Upper lobe of left lung (tissue), 6 donors: ENCODE measurements at places on chromosomes 6 and 20.

GRCh38 chr6:139647841-139648240 lies 273.4 kb upstream of the CITED2 start:
- no peak overlapping the region for H3K4me3 ChIP-seq
- H3K36me3 ChIP-seq = no peaks in the 10 kb centered on the region
- DNase-seq = no peak
- no peaks in the 10 kb centered on the region for H3K27me3 ChIP-seq
- no peaks in the 10 kb centered on the region for H3K4me1 ChIP-seq

- no peaks in the 10 kb centered on the region for H3K36me3 ChIP-seq
- H3K27me3 ChIP-seq = no peaks in the 10 kb centered on the region
- H3K4me1 ChIP-seq = no peaks in the 10 kb centered on the region
- H3K27ac ChIP-seq = no peak overlapping the region
Measured at GRCh38 chr20:10369723-10370090, 64.3 kb downstream of the MKKS start.

DNA sequence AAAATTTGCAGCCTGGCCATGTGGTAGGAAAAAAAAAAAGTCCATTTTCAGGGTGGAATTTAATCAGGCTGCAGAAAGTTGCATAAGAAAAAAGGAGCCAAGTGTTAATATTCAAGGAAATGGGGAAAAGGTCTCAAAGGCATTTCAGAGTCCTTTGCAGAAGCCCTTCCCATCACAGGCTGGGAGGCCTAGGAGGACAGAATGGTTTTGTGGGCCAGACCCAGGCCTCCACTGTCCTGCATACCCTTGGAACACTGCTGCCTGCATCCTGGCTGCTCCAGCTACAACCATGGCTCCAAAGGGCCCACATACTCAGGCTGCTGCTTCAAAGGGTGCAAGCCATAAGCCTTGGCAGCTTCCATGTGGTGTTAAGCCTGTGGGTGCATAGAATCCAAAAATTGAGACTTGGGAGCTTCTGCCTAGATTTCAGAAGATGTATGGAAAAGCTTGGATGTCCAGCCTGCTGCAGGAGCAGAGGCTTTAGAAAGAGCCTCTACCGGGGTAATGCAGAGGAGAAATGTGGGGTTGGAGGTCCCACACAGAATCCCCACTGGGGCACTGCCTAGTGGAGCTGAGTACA lies 239.0 kb upstream of the STXBP5 start:
- no peak for DNase-seq
- H3K4me3 ChIP-seq = no peak overlapping the region
- no peaks in the 10 kb centered on the region for H3K4me1 ChIP-seq
- no peak overlapping the region for H3K27ac ChIP-seq

GRCh38 chr6:30510419-30511168 lies 21.3 kb downstream of the HLA-E start:
- H3K4me3 ChIP-seq = no peak overlapping the region
- H3K27me3 ChIP-seq = no peaks in the 10 kb centered on the region
- no peak for DNase-seq
- H3K27ac ChIP-seq = peak overlapping the region; percentile 81

DNA sequence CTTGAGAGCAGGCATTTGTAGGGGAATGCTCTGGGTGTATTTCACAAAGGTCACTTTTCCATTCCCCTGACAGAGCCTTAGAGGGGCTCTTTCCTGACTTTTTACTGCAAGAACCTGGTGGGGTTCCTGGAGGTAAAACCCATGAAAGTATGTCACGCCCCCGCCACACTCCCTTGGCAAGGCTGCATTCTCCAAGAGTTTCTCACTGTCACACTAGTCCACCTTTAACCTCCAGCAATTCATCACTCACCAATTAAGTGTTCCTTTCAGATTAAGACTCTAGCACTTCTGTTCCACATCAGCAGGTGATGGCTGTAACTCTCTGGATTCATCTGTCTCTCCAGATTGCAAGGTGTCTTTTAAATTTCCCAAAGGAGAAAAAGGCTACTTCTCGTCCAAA lies 32.7 kb upstream of the NKX2-4 start:
- no peak overlapping the region for H3K27ac ChIP-seq
- H3K27me3 ChIP-seq = no peaks in the 10 kb centered on the region
- no peaks in the 10 kb centered on the region for H3K36me3 ChIP-seq
- no peaks in the 10 kb centered on the region for H3K4me1 ChIP-seq
- no peak for DNase-seq

DNA sequence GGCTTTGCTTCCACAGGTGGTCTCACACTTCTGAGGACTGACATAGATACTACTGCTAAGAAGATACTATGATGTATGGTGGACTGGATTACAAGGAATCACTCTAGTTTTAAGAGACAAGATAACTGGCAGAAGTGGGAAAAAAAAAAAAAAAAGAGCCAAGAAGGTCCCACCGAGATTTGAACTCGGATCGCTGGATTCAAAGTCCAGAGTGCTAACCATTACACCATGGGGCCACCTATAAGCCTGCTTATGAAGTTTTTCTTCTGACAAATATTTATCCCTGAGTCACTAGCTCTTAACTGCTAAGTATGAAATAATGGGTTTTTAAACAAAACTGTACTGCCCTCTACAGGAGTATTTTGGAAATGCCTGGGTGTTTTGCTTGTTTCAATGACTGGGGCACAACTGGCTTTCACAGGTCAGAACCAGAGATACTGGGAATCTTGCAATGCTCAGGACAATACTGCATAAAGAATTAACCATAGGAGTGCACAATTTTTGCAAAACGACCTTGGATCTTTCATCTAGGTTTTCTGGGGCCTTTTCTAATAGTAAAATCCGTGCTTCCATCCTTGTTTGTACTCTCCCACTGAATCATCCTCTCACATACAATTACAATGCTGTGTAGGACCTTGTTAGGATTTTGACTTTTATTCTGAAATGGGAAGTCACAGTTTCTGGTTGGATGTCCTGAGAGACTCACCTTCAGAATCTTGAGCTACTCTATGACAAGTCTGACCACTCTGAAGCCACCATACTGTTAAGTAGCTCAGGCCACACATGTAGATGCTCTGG lies 116.3 kb downstream of the OR2B2 start:
- no peak overlapping the region for H3K4me3 ChIP-seq
- peaks cover 8% of the 10 kb centered on the region for H3K4me1 ChIP-seq
- H3K27me3 ChIP-seq = no peaks in the 10 kb centered on the region
- peak; percentile 26 for DNase-seq
- no peak overlapping the region for H3K27ac ChIP-seq
- H3K36me3 ChIP-seq = no peaks in the 10 kb centered on the region

DNA sequence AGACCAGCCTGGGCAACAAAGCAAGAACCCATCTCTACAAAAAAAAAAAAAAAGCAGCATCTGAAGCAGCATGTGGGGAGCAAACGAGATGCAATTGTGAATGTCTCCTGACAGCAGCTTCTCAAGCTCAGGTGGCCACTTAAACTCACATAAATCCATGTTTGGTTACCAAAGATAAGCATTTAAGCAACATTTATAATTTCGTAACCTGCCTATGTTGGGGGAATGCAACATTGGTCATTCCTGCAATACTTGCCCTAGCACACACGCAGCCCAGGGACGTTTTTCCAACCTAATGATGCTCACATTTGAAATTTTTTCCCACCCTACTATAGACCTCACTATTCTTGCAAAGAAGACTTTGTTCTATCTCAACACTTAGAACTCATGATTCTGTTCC lies 113.3 kb downstream of the ZFP64 start:
- no peak overlapping the region for H3K4me3 ChIP-seq
- H3K36me3 ChIP-seq = no peaks in the 10 kb centered on the region
- H3K4me1 ChIP-seq = no peaks in the 10 kb centered on the region
